ENCODE measurements at places on chromosomes 3 and 15. TPM values are rescaled to one million over a fixed set of nuclear protein-coding genes. Genes with fewer than 3 reads are reported as not detected.

The ECE2 gene
- total RNA-seq: not detected

- no peak for DNase-seq
Measured at GRCh38 chr15:90178468-90179435, 22.4 kb upstream of the SEMA4B start.

GRCh38 chr3:197015790-197016736 lies 13.6 kb downstream of the MELTF start:
- DNase-seq: no peak

GRCh38 chr3:62109534-62109933 lies 263.8 kb downstream of the FEZF2 start:
- peak; percentile 64 for DNase-seq

DNA sequence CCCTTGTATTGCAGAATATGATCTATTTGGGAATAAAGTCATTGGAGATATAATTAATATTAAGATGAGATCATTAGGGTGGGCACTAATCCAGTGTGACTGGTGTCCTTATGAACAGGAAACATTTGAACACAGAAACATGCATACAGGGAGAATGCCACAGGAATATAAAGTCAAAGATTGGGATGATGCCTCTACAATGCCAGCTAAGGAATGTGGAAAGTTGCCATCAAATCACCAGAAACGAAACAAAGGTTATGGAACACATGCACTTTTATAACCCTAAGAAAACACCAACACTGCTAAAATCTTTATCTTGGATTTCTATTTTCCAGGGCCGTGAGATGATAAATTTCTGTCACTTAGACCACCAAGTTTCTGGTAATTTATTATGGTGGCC lies 442.4 kb upstream of the BCHE start:
- DNase-seq: no peak
